LNCaP clone FGC (cell line): ENCODE measurements at places on chromosomes 5 and 9.
A peak's percentile ranks its signal among the peaks of the same experiment; 100 is the strongest.

DNA sequence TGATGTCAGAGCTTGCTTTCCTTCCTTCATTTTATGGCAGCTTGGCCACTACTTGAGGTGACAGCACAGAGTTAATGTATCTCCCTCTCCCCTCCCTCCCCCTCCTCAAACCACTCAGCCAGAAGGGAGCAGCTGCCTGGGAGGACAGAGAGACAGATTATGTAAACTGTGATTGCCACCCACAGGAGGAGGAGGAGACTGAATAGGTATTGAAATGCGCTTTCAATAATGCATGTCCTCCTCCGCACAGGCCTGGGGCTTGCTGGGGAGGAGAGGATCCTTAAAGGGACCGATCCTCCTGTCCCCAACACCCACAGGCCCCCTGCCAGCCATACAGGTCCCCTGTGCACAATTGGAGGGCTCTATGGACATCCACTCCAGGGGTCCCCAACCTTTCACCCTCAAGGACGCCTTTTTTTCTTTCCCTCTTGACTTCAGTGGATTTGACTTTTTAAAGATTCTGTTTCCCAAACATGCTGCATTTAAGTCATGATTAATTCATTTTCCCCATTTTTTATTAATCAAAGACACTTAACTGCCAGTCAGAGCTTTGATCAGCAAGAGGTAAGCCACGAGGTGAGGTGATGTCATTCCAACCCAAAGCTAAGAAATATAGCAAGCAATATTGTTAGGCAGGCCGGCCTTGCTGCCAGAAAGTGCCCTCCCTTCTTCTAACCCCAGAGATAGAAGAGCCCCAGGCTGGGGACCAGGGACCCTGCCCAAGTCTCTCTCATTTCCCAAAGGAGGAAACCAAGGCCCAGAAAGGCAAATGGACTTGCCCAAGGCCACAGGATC lies 47.5 kb upstream of the CPLX2 start:
- no peak for DNase-seq

DNA sequence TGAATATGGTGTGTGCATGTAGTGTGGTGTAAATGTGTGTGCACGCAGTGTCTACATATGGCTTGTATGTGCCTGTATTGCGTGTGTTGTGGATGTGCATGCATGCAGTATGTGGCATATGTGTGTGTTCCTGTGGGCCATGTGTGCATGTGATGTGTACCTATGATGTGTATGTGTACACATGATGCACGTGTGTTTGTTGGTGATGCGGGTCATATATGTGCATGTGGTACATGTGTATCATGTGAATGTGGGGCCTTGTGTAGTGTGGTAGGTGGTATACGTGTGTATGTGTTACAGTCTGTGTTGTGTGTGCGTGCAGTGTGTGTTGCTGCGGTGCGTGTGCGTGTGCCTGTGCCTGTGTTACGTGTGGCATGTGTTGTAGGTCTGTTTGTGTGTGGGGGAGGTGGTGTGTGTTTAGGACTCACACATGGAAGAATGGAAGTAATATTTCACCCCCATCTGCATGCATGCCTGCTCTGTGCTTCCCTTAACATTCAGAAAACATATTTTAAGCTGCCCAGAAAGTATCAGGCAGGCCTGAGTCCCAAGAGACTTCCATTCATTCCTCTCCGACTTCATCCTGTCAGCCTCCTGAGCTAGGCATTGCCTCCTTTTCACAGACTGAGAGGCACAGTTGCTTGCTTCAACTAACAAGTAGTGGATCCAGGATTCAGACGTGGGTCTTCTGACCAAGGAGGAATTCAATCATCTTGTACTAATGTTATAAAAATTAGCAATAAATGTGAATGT lies 55.4 kb upstream of the RUFY1 start:
- DNase-seq = no peak

DNA sequence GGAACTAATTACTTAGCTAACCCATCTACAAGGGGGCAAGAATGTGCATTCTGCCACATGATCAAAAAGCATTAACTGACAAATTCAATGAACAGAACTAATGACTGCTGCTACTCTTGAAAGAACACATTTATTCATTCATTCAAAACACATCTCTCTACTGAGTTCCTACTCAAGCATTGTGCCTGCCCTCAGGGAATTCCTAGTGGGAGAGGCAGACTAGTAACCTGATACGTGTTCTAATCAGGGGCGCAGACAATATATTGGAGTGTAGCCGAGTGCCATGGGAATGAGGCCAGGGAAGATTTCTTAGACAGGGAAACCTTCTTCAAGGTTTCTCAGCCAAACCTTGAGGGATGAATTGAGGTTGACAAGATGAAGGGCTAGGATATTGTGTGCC lies 56.7 kb upstream of the PAPPA start:
- no peak for DNase-seq

- no peak for DNase-seq
These were observed 10.6 kb upstream of the AGXT2 start for GRCh38 chr5:35058374-35058788.

DNA sequence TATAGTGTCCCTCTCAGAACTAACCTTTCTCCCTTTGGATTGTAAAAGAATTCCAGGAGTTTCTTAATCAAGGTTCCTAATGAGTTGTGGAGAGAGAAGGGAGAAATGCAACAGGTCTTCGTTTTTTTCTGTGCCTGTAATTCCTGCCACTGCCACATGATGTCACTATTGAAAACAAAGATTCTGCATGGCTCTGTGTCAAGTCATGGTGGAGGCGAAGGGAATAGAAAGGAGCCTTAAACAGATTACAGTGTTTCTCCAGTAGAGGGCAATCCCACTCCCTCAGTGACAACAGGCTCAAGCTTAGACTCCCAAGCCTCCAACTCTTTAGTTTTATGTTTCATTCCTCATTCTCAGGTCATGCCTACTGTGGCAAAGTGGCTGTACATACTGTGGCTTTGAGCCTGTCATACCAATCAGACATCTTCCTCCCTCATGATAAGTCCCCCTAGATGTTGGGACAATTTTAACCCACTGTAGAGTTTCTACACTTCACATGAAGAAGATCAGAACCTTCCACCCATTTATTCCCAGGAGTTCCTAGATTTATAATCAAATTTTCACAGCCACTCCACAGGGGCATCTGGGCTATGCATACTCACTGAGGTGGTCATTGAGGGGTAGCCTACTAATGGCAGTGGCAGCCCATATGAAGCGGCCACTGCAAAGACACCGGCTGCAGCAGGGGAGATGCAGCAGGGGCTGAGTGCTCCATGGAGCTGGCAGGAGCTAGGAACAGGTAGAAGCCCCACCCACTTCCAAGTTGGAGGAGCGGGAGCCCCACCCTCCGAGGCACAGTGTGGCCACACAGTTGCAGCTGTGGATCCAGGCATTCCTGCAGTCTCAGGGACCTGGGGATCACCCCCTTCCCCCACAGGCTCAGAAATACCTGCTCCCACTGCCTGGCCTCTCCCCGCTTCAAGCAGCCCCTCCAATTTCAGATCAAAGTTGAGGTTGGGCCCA lies 97.4 kb upstream of the TRIM32 start:
- peak; percentile 66 for DNase-seq
